ENCODE measurements at places on chromosomes 6 and 20.

DNA sequence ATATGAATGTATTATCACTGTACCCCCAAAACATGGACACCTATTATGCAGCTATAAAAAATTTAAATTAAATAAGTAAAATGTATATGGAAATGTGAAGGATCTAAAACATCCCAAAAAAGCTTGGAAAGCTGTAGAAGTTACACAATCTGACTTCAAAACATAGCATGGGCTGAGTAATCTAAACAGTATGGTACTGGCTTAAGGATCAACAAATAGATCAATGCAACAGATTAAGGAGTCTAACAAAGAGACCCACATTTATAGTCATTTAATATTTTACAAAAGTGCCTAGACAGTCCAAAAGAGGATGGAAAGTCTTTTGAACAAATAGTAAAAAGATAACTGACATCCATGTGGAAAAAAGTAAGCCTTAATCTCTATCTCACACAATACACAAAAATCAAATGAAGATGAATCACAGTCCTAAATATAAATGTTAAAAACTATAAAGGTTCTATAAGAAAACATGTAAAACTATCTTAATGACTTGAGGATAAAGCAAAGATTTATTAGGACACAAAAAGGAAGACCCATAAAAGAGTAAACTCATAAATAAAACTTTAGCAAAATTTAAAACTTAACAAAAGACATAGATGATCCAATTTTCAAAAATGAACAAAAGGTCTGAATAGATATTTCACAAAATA, 46.8 kb downstream of the RANBP9 start:
- no peak for DNase-seq

DNA sequence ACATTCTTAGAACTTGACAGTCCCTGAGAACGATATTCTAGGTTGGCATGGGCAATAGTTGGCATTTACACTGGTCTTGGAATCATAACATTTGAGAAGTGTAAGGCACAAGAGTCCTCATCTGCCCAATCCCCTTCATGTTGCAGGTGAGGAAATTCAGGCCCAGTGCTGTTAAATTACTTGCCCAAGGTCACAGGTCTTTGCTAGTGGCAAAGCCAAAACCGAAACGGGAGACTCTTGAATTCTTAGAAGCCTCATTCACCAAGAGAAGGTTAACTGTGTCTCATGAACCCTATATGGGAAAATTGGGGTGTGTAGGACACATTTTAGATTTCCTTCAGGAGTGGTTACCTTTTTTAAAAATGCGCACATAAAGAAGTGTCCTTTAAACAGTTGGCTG, 7.2 kb downstream of the E2F3 start:
- no peak for DNase-seq

DNA sequence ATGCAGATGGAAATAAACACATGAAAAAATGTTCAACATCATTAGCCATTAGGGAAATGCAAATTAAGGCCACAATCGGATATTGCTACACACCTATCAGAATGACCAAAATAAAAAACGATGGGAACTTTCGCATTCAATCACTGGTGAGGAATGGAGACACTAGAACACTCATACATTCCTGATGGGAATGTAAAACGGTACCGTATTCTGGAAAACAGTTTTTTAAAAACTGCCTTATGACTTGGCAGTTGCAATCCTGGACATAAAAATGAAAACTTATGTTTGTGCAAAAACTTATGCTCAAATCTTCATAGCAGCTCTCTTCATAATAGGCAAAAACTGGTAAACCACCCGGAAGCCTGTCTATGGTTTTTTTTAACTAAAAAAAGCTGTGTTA, 146.0 kb downstream of the CEBPB start:
- DNase-seq = no peak

GRCh38 chr6:31351033-31351380, 6.0 kb downstream of the HLA-B start:
- DNase-seq = no peak
